ENCODE measurements at places on chromosomes 13 and 19.
A peak's percentile ranks its signal among the peaks of the same experiment; 100 is the strongest.

GRCh38 chr19:34506026-34506370 is 24.4 kb downstream of the WTIP start:
- DNase-seq: no peak

DNA sequence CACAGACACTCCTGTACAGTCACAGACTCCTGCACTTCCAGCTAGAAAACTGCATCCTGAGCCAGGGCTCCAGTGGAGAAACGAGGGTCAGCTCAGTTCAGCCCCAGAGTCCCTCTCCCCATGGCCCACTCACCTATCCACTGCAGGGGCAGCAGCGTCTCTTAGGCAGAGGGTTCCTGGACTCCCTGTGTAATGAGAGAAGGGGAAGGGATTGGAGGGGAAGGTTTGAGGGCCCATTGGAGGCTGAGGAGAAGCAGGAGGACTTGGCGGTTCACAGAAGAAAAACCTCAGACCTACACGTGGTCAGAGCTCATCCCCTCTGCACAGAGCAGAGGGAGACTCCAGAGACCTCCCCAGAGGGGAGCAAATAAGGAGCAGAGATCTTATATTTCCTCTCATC is 9.2 kb upstream of the CEACAM18 start:
- DNase-seq: no peak

DNA sequence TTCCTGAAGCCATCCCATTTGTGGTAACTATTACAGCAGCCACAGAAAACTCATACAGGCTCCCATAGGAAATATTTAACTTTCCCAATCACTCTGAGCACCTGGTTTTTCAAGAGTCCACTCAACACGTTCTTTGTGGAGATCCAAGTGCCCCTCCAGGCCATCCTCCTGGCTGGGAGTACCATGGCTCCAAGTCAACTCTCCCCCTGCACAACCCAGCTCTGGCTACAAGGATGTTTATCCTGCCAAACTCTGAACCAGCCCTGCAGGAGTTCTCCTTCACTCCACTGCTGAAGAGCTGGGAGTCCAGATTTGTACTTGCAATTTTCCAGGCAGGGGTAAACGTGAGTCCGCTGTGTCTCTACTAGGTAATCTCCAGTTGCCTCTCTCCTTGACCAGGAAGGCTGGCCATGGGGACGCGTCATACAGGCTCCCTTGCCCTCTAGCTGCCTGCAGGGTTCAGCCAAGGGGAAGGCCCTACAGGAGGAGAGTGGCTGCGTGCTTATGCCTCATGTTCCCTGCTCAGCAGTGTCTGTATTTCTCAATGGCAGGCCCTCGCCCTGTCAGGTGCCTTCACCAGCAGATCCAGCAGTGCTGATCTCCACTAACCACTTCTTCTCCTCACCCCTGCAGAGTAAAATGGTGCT is 29.9 kb upstream of the ARGLU1 start:
- DNase-seq: no peak

- no peak for DNase-seq
These were observed 22.6 kb upstream of the F7 start for GRCh38 chr13:113083022-113083373.

GRCh38 chr13:32889986-32890565 is 126.1 kb upstream of the KL start:
- DNase-seq: no peak

- no peak for DNase-seq
These were observed 647.2 kb upstream of the KLHL1 start for GRCh38 chr13:70755456-70755855.

DNA sequence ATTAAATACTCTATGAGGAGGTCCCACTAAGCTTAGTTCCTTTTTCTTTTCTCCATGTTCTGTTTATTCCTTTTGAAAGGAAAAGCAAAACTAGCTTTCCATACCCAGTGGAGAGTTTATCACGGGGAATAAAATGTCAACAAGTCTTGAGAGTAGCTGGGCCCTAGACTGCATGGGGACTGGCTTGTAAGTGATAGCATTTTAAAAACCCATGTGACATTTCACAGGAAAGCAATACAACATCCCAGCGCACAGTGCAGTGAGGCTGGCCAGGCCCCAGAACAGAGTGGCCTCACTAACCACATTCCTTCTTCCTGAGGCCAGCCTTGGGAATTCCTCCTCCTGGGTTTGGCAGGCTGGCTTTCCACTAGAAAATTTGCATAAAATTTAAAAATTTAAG is 149.8 kb downstream of the DLEU7 start:
- DNase-seq: no peak

DNA sequence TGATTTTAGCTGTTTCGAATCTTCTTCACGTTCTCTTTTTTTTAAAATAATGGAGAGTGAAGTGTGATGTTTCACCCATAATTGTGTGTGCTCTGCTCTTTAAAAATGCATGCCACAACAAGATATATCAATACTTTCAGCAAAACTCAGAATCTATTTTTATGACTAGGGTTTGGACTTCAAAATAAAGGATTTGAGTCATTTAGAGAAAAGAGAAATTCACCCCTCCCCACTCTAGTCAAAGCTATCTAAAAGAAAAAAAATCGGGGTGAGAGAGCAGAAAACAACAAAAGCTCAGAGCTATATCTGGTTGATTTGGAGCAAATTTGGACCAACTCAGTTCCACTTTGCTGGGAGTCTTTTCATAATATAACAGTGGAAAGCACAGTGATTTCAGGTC is 244.5 kb downstream of the DNAJC15 start:
- no peak for DNase-seq

DNA sequence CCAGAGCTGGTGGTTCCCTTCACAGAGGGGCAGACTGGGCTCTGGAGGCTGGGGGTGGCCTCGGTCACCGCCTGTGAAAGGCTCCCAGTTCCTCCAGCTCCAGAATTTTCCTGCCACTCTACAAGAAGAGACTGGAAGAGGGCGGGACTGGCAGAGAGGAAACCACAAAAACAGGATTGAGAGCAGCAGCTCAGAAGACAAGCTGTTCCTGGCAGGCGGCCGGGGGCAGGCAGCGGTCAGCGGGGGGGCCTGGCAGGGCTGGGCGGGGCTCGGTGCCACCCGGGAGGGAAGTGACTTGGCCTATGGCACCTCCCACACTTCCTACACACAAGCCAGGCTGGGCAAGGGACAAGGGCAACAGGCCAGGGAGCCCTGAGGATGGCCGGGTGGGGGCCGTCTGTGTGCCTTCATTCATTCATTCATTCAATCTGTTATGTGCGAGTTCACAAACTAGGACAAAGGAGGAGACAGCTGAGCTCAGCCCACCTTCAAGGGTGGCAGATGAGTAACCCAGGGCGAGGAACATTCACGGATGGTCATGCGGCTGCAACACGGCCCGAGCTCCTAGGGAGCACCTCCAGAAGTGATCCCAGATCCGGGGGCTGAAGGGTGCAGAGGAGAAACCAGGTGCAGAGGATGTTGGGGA is 16.9 kb upstream of the BTBD2 start:
- DNase-seq: peak; percentile 94
